GM23248 (cell line): ENCODE measurements at places on chromosomes 16 and 17. TPM values are rescaled to one million over a fixed set of nuclear protein-coding genes. Genes with fewer than 3 reads are reported as not detected.

Gene ALDH3A1
- total RNA-seq = 1.2 and 22.1 TPM in 2 replicates

Gene LDHD
- total RNA-seq = 0.38 and 0.65 TPM in 2 replicates

Gene TLCD3B
- total RNA-seq = not detected in 2 replicates

Gene PPL
- 1.2 and 1.9 TPM in 2 replicates for total RNA-seq

Gene TNFRSF12A
- total RNA-seq = 700 and 735 TPM in 2 replicates

Gene NLRC3
- not detected in 2 replicates for total RNA-seq

Gene C17orf78
- not detected in 2 replicates for total RNA-seq

Gene C17orf113
- total RNA-seq = 0.13 TPM in 1 of 2 replicates, not detected in the other

GRCh38 chr16:84121007-84121406 lies 4.3 kb upstream of the MBTPS1 start:
- H3K4me1 ChIP-seq = no peaks in the 10 kb centered on the region
- no peak overlapping the region for H3K4me3 ChIP-seq
- no peaks in the 10 kb centered on the region for H3K27me3 ChIP-seq
- DNase-seq = no peak
- H3K27ac ChIP-seq = no peak overlapping the region

DNA sequence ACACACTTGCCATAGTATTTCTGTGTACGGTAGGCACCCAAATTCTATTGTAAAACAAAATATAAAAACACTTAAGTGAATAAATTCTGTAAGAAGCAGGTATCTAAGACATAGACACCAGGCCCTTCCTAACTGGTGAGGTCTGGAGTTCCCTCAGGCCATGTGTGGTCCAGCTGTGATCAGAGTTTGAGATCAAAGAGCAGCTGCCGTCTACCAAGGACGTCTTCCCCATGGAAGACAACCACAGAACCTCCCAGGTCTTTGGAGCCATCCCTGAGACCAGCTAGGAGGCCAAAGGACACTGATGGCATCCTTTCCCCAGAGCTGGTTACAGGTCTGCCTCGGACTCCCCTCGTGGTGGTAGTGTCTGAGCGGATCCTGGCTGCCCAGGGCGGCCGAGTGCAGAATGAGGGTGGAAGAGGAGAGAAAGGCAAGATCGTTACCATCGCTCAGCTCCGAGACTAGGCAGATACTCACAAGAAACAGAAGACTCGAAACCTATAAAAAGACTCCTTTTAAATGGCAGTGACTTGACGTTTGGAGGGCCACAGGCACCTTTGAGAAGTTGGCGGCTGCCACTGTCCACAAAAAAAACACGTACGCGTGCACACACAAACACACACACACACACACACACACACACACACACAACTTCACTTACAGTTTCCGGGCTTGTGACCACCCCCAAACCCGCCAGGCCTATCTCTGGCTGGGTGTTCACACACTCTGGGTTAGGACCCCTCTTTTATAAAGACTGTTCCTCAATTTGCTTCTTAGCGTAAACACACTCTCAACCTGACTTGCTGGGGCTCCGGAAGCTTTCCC lies 7.5 kb downstream of the TIMP2 start:
- H3K27me3 ChIP-seq = no peaks in the 10 kb centered on the region
- H3K4me3 ChIP-seq = no peak overlapping the region
- H3K27ac ChIP-seq = peak overlapping the region; percentile 42
- DNase-seq = no peak

- H3K27ac ChIP-seq = peak overlapping the region; percentile 30
- H3K4me1 ChIP-seq = peaks cover 25% of the 10 kb centered on the region
- no peaks in the 10 kb centered on the region for H3K36me3 ChIP-seq
- DNase-seq = peak; percentile 66
- H3K27me3 ChIP-seq = no peaks in the 10 kb centered on the region
- H3K4me3 ChIP-seq = peak overlapping the region; percentile 24
Observed at GRCh38 chr17:80761110-80761871, 216.7 kb downstream of the RPTOR start.

DNA sequence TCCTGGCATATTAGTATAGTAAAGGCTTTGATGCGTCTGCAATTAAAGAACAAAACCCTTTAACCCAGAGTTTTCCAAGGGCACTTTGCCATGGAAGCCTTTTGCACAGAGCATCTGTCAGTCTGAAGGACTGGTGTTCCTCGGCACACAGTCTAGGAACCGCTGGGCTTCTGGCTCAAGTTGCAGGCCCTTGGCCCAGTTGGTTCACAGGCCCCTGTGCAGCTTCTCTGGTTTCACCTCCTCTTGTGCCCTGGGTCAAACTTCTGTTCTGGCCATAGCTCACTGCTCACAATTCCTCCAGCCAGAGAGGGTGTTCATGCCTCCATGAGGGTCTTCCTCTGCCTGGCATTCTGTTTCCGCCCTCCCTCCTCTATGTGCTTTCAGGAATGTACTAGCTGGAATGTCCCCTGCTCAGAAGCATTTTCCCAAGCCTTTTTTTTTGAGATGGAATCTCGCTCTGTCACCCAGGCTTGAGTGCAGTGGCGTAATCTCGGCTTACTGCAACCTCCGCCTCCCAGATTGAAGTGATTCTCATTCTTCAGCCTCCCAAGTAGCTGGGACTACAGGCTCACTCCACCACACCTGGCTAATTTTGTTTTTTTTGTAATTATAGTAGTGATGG lies 34.5 kb upstream of the TEX2 start:
- DNase-seq = no peak
- H3K4me3 ChIP-seq = no peak overlapping the region
- H3K36me3 ChIP-seq = no peaks in the 10 kb centered on the region
- H3K27me3 ChIP-seq = no peaks in the 10 kb centered on the region
- H3K4me1 ChIP-seq = no peaks in the 10 kb centered on the region

DNA sequence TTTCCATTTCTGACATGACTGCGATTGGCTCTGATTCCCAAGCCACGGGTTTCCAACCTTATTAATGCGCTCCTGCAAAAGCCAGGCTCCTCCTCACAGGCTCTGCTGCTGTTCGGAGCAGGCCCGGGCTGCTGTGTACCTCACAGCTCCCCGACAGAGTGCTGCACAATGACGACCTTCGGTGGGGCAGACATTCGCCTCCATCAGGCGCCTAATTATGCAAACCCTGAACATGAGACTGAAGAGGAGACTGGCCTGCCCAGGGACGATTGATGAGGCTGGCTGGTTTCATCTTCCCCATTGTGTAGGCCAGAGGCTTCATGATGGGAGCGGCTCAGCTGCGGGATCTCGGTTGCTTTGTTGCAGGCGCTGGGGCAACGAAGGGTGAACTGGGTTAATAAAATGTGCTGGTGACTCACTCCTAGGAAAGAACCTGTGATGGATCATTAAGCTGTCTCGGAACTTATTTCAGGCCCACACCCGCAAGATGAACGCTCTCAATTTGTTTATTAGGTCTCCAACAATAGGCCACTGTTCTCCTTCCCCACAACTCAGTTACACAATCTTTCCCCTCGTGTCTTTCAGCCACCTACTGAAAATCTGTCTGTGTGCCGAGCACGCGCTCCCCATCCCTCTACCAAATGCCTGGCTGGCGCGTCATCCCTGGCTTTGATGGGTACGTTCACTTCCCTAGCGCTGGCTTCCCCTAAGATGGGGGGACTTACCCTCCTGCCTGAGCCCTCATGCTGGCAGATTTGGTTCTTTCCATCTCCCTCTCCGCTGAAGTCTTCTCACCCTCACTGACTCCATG lies 27.2 kb upstream of the TOB1 start:
- H3K4me3 ChIP-seq = no peak overlapping the region
- no peaks in the 10 kb centered on the region for H3K4me1 ChIP-seq
- peak; percentile 22 for DNase-seq
- no peaks in the 10 kb centered on the region for H3K27me3 ChIP-seq

DNA sequence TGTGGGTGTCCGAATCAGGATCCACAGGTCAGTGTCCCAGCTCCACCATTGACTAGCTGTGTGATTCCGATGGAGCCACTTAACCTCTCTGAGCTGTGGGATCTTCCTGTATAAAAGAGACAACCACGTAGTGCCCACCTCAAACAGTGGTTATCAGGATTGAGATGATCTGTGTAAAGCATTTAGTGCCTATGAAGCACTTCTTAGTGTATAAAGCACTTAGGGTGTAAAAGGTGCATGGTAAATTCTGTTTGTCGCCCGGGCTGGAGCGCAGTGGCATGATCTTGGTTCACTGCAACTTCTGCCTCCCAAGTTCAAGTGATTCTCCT lies 95.2 kb downstream of the MARF1 start:
- no peaks in the 10 kb centered on the region for H3K27me3 ChIP-seq
- H3K4me1 ChIP-seq = peaks cover 9% of the 10 kb centered on the region
- no peak overlapping the region for H3K4me3 ChIP-seq
- H3K27ac ChIP-seq = no peak overlapping the region
- H3K36me3 ChIP-seq = peaks cover 4% of the 10 kb centered on the region; the same call in 1 of the 2 replicates

- H3K27me3 ChIP-seq = no peaks in the 10 kb centered on the region
- no peak overlapping the region for H3K4me3 ChIP-seq
- peaks cover 12% of the 10 kb centered on the region; the same call in 1 of the 2 replicates for H3K4me1 ChIP-seq
- H3K27ac ChIP-seq = no peak overlapping the region
- DNase-seq = peak; percentile 67
Observed at GRCh38 chr16:24580665-24581064, 41.3 kb downstream of the RBBP6 start.

GRCh38 chr17:74779948-74780400 lies 3.8 kb upstream of the NAT9 start:
- H3K36me3 ChIP-seq = no peaks in the 10 kb centered on the region
- peaks cover 11% of the 10 kb centered on the region; the same call in 1 of the 2 replicates for H3K4me1 ChIP-seq
- no peak overlapping the region for H3K27ac ChIP-seq
- DNase-seq = no peak
- no peaks in the 10 kb centered on the region for H3K27me3 ChIP-seq

DNA sequence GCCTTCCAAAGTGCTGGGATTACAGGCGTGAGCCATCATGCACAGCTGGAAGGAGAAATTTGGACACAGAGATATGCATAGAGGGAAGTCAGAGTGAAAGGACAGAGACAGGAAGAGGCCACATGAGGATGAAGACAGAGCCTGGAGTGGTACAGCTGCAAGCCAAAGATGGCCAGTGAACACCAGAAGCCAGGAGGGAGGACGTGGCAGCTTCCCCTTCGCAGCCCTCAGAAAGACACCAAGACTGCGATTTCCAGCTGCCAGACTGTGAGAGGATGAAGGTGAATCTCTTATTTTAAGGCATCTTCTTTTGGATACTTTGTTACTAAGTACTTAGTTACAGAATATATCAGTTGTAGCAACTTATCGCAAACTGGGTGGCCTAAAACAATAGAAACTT lies 60.5 kb upstream of the PLCG2 start:
- no peaks in the 10 kb centered on the region for H3K27me3 ChIP-seq
- H3K4me3 ChIP-seq = no peak overlapping the region
- no peaks in the 10 kb centered on the region for H3K4me1 ChIP-seq
- no peaks in the 10 kb centered on the region for H3K36me3 ChIP-seq
- no peak overlapping the region for H3K27ac ChIP-seq
- DNase-seq = no peak
